ENCODE measurements at places on chromosomes 3 and 15.

- DNase-seq: peak; percentile 12
Measured at GRCh38 chr3:6282918-6283317, 578.0 kb upstream of the GRM7 start.

GRCh38 chr3:111669926-111670630, 74.9 kb upstream of the ZBED2 start:
- no peak for DNase-seq

DNA sequence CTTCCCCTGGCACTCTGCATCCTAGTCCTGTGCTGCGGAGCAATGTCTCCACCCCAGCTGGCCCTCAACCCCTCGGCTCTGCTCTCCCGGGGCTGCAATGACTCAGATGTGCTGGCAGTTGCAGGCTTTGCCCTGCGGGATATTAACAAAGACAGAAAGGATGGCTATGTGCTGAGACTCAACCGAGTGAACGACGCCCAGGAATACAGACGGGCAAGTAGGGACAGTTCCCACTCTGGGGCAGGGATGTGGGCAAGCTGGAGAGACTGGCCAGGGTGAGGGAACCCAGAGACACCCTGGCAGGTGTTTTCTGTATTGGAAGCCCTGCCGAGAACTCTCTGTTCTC, 247 bp downstream of the FETUB start:
- no peak for DNase-seq

DNA sequence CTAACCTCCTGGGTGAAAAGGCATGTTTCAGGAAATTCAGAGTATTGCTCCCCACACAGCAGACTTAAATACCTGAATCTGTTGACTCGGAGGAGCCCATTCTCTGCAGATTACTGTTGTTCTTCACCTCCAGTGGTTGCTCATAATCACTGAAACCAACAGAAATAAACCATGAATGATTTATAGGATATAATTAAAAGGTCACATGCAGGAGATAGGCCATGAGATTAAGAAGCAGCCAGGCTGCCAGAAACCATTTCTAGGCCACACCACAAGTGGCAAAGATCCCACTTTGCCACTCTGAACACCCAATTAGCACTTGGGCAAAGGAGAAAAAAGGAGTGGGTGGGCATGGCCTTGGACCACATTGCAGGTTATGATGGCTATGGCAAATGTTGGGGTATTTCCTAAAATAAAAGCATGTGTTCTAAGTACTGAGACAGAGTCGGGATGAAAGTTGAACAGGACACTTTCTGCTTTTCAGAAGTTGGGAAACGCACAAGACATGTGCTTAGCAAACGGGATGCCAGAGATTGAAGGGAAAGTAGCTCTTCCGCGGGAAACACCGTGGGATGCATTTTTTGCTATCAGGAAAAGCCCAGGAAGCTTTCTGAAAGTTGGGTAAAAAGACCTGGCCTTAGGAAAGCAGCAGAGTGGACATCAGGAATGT, 1.5 kb downstream of the CDC25A start:
- no peak for DNase-seq

DNA sequence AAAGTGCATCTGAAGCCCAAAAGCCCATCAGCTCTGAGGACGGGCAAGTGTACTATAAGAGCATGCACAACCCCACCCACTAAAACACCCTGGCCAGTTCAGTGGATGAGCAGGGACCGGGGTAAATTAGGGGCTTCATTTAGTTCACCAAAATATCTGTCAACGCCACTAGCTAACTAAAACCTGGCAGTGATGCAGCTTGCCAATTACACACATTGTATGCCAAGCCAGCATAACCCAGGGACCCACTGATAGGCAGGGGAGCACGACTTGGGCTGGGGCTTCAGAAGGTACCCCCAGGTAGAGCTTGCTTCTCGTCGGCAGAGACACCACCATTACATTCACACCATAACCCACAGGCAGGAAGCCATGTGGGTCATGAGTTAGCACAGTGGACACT, 47.0 kb downstream of the PTPN23 start:
- no peak for DNase-seq

DNA sequence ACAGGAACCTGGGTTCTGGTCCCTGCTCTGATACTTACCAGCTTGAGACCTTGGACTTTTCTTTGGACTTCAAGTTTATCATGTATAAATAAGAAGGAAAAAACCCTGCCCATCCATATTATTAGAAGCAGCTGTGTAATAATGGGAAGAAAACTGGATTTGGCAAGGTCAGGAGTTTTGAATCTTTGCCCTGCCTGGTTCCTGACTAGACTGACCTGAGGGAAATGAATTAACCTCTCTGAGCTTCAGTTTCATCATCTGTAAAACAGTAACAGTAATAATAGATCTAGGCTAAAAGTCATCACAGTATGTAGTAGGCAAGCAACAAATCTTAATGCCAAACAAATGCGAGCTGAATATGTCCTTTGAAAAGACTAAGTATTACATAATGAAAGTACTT, 68.8 kb downstream of the FSIP1 start:
- no peak for DNase-seq

DNA sequence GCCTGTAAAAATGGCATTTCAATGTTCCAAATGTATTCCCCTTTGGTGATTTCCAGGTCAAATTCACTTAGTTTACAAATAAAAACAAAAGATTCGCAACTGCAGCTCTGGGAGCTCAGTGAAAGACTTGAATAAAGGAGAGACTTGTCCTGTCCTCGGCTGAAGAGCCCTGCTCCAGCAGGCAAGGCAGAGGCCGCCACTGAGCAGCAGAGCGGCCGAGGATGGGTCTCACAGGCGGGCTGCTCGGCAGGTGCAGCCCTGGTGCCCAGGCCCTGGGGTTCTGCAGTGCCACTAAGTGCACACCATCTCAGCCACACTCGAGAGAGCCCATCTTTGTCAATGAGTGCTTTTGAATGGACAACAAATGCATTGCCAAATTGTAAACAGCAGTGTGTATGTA, 856.2 kb downstream of the AGBL1 start:
- DNase-seq: no peak

DNA sequence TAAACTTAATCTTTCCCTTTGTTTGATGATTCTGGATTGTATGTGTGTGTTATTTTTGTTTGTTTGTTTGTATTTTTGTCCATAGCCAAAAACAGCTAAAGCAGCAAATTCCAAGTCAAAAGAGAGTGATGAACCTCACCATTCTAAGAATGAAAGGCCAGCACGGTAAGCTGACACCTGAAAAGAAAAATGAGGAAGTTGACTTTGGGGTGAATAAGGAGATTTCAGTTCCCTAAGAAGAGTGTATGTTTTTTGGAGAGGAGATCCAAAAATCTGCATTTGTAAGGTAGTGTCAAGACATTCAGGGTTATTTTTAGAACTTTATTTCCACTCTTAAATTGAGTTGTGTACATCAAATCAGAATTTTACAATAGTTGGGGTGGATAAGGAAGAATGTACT, 52.3 kb upstream of the UTS2B start:
- DNase-seq: no peak

- DNase-seq: no peak
Measured at GRCh38 chr3:108352176-108352575, 55.8 kb downstream of the HHLA2 start.

GRCh38 chr15:74158855-74159650, 14.5 kb upstream of the ISLR start:
- no peak for DNase-seq

- DNase-seq: no peak
Measured at GRCh38 chr3:194203482-194204041, 67.6 kb downstream of the HES1 start.

DNA sequence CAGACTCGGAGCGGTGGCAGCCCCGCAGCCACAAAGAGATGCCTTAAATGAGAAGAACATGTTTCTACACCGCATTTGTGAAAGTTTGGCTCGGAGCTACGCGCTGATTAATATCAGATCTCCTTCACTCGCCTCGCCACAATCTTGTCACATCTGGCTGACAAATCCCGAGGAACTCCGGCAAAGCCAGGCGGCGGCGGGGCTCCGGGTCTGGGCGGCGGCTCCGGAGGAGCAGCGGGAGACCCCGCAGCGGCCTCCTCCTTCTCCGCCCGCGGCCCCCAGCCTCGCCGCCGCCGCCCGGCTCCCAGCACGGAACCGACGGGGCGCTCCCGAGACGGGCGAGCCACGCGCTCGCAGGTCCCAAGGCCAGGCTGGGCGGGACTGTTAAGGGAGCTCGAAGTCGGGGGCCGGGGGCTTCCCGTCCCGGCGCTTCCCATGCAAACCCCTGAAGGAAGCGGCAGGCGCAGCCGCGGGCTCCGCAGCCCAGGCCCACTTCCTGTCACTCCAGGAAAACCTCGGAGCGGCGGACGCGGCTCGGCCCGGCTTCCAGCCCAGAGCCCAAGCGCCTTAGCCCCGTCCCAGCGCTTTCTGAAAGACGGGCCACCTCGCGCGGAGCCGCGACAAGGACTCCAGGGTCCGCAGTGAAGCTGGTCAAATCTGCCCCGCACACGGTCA, 1.2 kb downstream of the BNC1 start:
- DNase-seq: no peak

GRCh38 chr15:48868536-48868935, 9.4 kb upstream of the EID1 start:
- no peak for DNase-seq

DNA sequence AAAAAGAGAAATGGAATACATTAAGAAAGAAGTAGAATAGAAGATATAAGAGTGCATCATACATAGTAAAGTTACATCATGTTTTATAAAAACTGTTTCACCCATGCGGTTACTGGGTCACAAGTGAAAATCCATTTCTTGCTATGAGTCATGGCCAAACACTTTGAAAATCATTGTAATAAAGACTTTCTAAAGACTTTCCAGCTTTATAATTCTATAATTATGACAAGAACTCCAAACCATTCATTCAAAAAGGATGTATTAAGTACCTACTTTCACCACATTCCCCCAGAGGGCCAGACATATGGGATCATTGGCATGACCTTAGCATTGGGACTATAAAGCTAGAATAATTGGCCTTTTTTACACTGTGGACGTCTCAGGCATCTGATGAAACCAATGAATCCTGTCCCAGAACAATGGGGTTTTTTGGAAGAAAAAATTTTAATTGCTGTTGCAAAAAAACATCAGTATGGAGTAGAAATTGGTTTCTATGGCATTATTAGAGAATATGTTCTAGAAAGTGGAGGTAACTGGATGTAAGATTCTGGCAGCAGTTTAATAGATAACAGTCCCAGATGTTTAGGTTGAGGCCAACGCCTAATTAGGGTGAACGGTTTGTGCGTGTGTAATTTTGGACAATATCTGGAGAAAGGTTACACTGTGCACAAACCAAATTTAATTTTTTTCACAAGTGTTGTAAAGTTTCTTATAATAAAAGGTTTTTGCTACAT, 3.3 kb upstream of the SKIC8 start:
- peak; percentile 58 for DNase-seq

- no peak for DNase-seq
Measured at GRCh38 chr3:75260-75659, 121.3 kb upstream of the CHL1 start.

- DNase-seq: no peak
Measured at GRCh38 chr3:63232764-63233396, 45.2 kb upstream of the SYNPR start.

GRCh38 chr15:68638953-68639515, 60.2 kb downstream of the CORO2B start:
- DNase-seq: no peak

DNA sequence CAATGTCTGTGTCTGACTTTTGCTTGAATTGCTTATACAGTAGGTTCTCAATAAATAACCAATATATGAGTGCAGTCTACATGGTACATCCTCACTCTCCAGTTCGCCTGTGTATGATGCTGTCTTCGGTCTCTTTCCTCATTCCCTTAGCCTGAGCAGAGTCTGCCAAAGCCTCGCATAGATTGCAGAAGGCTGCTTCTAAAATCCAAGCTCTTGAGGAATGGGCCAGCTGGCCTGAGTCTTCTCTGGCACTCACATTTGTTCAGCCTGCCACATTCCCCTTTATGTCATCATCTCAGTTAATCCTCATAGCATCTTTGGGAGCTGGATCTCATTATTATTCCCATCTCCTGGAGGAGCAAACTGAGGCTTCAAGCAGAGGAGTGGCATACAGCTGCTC, 27.2 kb upstream of the ADAMTS7 start:
- no peak for DNase-seq

- no peak for DNase-seq
Measured at GRCh38 chr3:44359146-44359751, 20.7 kb downstream of the TCAIM start.

GRCh38 chr15:74793135-74794028, 11.5 kb downstream of the CSK start:
- DNase-seq: peak; percentile 54

DNA sequence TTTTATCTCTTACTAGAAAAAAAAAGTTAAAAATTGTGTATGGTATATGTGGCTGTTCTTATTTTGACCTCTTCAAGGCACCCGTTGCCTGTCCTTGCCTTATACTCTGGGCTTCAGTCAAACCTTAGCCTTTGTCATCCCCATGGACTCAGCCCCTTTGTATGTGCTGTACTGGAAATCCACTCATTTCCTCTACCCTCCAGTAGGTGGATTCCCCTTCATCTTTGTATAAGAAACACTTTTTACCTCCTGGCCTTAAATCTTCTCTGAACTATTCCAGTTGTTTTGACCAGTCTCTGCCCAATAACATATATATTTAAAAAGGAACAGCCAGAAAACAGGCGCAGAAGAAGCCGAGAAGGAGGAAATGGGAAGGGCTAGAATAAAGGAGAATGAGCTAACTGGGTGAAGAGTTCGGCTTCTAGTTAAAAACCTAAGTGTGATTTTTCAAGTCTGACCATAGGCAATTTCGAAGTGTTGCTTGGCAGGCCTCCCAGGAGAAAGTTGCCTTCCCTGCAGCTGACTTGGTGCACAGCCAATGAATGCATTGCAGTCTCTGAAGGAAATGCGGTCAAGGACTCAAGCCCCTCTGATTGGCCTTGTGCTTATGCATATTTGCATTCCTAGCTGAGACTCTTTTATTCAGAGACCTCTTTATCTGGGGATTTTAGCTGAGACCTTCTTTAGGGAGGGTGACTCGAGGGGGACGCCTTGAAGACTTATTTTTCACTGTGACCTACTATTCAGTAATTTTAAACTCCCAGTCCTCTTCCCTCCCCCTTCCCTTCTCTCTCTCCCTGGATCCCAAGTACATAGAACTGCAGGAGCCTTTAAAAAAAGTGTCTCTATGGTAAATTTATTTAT, 277.4 kb downstream of the ROBO1 start:
- DNase-seq: no peak

DNA sequence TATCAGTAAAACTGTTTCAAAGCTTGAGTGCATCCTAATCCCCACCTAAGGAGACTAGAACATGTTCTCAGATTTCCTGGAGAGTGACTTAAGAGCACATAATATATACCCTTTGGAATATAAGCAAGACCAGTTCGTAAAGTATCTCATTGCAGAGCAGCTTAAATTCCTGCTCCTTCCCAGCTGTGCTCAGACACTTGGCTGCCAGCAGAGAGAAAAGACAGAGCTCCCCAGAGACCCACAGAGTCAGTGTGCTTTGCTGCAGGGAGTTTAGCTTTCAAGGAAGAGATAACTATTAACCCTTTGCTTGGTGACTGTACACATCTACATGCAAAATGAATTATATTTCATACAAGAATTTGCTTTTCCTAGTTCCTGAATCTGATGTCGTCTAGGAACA, 338.1 kb upstream of the ARHGEF26 start:
- DNase-seq: no peak

- no peak for DNase-seq
Measured at GRCh38 chr3:67362686-67363085, 291.7 kb downstream of the SUCLG2 start.
